ENCODE measurements at places on chromosomes 7 and 10.
A peak's percentile ranks its signal among the peaks of the same experiment; 100 is the strongest.

DNA sequence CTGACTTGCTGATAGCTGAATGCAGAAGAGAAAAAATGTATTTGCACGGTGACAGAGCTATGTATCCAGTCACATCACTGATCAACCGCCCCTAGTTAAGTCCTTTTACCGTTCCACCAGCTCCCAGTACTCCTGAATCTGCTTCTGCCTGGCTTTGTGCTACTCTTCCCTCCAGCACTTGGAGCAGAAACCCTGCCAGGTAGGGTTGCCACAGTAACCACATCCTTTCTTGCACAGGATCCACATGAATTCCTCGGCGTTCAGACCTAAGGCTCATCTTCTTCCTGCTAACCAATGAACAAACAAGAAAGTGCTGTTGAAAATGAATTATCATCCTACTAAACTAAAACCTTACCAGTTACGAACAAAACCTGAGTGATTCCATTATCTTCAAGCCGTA lies 52.0 kb upstream of the KCTD7 start:
- no peak for DNase-seq

- DNase-seq: no peak
Observed at GRCh38 chr7:3092468-3092867, 48.8 kb upstream of the CARD11 start.

- DNase-seq: no peak
Observed at GRCh38 chr7:74093671-74094223, 10.1 kb downstream of the LIMK1 start.

GRCh38 chr7:69864822-69865221 lies 266.5 kb downstream of the AUTS2 start:
- peak; percentile 96 for DNase-seq

DNA sequence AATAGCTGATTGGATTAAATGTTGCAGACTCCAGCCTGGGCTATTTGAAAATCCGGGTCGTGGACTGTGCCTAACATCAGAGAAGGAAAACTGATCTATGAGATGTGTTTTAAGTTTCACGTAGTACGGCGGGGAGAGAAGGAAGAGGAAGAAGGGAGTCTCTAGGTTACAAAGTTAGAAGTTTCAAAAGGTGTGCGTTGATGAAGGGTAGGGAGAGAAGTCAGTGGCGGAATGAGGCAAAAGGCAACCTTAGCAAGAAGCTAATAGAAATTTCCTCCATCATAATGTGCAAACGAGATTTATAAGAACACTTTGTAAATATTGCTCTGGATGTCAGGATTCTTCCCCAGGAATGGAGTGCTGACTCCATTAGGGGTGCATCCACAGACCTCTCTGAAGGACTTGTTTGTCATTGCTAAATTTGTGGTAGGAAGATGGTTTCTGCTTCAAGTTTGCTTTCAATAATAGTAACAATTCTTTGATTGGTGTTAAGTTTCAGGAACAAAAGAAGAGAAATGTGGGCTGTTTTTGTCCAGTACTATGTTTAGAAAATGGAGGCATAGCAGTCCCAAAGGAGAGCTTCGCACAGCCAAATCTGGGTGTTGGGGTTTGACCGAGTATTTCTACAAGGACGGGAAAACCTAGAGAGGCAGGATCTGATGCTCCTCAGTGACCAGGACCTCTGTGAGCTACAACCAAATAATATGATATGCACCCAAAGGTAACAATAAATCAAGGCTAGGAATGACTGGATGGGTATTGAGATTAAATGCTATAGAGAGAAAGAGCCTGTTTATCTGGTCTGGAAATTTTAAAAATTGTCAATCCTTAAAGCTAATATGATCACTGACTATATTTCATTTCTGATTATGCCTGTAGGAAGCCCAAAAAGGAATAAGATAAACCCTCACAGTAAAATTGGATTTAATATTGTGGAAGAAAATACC lies 8.2 kb downstream of the TWIST1 start:
- no peak for DNase-seq

GRCh38 chr7:2053395-2053794 lies 179.3 kb downstream of the MAD1L1 start:
- DNase-seq: no peak

DNA sequence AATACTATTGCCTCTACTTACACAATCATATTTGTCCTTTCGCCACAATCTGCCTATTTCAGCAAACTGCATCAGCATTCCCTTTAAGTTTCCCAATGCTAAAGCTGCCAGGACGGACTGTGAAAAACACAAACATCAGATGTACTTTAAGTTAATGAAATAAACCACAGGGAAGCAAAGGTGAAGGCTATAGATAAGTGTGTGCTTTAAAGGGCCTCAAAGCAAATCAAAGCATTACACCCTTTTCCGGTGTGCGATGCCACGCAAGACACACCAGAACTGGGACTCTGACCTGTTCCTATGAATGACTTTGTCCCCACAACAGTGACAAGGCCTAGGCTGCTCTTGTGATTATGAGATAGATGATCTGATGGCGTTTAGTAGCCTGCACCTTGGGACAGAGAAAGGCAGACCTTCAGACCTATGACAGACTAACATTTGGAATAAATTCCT lies 23.4 kb downstream of the SLC26A3 start:
- DNase-seq: no peak

- no peak for DNase-seq
Observed at GRCh38 chr10:122390271-122390670, 15.8 kb downstream of the PLEKHA1 start.

DNA sequence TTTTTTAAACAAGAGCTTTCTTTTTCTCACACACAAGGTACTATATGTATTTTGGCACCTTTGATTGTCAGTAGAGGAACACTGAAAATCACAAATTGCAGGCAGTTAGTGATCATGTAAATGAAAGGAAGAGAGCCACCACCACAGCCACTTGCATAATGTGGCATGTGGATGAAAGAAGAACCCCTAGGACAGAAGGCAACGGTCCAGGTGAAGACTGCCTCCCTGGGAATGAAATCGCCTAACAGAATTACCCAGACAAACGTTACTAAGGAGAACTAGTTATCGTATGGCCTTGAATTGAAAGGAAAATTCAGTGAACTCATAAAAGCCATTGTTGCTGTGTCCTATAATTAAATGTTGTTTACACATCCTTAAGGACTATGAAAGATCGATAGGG lies 41.2 kb upstream of the PTPRZ1 start:
- no peak for DNase-seq

GRCh38 chr7:27652518-27652917 lies 10.2 kb downstream of the HIBADH start:
- no peak for DNase-seq

DNA sequence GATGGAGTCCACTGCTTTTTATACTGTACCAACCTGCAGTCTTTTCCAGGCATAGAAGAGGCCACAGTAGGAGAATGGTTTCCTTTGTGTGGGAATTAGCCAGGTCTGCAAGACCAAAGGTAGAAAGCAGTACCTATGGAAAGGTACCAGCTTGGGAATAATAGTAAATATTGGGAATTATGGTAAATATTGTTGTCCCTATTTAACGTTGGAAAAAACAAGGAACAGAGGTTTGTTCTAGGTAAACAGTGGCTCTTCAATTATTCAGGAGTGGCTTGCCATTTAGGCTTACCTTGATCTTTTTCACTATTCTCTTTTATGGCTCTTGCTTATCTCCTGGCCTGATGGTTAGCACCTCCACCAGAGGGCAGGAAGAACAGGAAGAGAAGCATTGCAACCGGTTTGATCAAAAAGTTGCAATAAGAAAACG lies 43.9 kb upstream of the GSAP start:
- DNase-seq: no peak

DNA sequence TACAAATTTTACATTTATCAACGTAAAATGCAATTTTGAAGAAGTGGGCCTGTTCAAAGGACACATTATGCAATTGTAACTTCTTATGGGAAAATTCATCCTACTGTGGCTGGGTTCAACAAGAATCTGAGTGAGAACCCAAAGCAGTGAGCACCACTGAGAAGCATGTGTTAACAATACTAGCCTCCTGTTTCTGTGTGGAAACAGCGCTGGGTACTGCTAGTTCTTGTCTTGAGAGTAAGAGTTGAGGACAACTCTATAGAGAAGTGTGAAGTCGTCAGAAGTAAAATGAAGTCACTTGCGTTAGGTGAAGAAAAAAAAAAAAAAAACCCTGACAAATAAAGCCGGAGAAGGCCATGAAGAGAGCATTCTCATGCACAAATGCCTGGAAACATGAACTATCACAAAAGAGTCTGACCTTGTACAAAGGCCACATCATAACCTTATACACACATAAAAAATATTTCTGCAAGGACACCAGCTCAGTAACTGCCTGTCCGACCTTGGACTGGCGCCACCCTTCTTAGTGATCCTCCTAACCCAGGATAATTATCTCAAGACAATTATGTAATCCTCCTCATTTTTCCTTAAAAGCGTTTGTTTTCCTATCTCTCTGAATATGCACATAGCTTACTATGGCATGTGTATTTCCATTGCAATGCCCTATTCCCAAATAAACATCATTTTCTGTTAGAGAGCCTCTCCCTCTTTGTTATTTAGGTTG lies 554.9 kb downstream of the HTR7 start:
- no peak for DNase-seq

GRCh38 chr7:68604541-68604940 lies 993.7 kb upstream of the AUTS2 start:
- no peak for DNase-seq

DNA sequence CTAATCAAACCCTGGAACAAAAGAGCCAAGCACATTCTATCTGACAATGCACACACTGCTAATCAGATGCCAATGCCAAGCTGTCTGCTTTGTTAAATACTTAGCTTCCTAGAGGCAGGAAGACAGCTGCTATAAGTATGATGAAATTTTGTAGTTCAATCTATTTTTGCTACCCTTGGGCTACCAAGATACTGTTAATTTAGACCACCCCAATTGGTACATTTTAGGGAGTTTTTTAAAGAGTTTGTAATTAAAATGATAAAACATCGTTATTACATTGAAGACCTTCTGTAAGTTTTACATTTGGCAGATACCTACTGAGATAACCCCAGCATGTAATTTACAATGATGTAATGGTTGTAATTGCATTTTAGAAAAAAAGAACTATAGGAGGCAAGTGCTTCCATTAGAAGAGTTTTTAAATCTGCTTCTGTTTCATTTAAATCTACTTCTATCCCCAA lies 268.5 kb downstream of the ADK start:
- peak; percentile 84 for DNase-seq

GRCh38 chr7:37545619-37546534 lies 97.2 kb upstream of the ELMO1 start:
- no peak for DNase-seq

DNA sequence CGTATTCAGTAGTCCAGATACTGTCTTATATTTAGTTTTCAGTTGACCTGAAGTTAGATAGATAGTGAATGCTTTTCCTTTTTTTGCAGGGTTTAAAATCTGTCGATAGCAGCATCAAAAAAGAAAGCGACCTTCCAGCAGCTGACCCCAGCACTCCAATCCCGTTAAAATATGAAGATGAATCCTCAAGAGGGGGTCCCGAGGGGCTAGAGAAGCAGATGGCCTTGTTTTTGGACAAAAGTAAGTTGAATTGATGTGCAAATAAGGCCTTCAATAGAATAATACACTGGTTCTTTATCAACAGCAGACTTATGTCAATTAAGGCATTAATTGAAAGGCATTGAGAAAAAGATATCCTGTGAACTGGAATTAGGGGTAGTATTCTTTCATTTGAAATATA lies 18.7 kb downstream of the EDRF1 start:
- no peak for DNase-seq

DNA sequence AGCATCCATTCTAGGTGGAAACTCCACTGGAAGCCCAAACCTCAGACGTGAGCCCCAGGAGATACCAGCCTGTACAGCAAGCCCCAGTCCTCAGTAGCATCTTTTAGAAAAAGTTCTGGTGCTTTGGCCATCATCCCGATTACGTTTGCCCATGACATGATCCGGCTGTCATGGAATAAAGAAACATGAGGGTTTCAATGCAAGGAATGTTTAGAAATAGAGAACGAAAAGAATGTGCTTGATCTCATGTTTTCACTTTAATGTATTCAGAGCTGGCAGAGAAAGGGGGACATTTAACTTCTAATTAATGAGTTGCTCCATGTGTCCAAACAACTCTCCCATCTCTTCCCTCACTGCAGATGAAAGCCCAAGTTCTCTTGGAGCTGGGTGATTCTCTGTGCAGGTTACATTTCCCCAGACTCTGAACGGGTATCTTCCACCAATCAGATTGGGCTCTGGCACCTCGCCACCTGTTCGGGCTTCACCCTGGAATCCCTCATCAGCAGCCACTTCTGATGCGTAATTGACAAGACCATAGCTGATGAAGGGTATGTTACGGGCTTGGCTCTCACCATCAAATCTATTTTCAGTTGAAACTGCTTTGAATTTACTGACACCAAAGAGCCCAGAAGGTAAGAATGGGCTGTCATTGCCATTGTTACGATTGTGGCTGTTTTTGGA lies 165.3 kb downstream of the PLXNA4 start:
- no peak for DNase-seq

DNA sequence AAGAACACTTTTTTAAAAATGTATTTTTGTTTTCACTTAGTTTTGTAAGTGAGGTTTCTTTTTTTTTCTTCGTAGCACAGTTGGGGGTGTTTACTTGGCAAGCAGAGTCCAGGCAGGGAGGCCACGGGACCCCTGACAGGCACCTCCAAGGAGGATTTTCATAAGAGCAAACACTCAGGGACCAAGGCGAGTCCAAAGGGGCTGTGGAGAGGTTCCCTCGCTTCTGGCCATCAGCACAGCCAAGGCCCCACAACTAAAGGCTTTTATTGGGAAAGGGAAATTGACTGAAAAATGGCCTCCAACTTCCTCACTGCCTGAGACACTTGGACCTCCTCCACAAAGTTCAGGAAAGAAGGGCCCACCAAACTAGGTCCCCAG lies 173.8 kb downstream of the LRRC4 start:
- DNase-seq: no peak

DNA sequence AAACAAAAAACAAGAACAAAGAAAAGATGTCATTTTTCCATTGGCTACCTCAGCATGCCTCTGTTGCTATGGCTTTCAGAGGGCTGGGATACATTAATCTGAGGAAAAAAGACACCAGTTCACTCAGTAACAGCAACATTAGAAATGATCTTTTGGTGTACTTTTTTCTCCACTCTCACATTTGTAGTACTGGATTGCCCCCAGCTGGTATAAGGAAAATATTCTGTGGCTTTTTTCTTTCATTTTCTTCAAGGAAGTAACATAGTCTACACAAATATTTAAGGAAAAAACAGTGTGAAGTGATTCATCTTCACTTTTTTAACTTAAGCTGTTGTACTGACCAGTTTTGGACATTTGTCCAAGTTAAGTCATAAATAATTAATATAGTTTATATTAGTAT lies 482.3 kb downstream of the SORCS1 start:
- DNase-seq: no peak

- no peak for DNase-seq
Observed at GRCh38 chr10:113177936-113178335, 227.9 kb downstream of the TCF7L2 start.

GRCh38 chr7:127899411-127899810 lies 131.8 kb downstream of the LRRC4 start:
- DNase-seq: no peak

DNA sequence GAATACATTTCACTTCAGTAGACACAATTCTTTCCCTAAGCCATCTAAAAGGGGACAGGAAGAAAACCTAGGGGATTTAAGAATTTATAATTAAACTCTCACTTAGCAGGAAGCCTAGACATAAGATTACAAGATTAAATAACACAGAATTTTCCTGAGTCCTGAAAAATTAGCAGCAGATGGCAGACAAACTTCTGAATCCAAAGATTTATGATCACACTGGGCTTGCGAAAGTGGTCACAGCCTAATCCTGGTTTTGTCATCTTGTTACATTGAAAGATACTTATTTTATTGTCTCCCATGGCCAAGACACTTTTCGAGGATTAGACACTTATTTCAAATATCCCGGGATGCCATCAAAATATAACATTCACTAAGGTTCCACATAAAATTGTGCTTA lies 2.9 kb downstream of the ERLIN1 start:
- DNase-seq: no peak

- no peak for DNase-seq
Observed at GRCh38 chr7:50492770-50493519, 42.8 kb upstream of the FIGNL1 start.

Data from NCI-H1694 treated with DMSO at 0.1 percent for 48 hours (cell line).